CD14-positive monocyte (primary cell): ENCODE measurements at places on chromosomes 2 and 18.

GRCh38 chr2:3766824-3767223 lies 63.4 kb downstream of the DCDC2C start:
- DNase-seq = no peak

DNA sequence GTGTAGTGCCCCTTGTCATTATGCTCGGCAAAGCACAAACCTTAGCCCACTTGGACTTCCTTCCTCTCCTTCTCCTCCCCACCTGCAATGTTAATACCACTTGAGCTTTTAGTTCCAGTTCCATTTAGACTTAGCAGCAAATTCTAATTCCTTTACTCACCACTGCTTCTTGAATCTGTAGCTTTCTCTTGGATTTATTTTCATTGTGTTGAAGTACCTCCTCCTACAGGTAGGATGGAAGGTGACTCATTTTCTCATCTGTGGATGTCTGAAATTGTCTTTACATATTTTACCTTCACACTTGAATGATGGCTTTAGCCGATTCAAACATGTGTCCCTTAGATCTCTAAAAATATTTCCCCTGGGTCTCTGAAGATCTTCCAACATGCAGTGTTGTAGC lies 32.8 kb upstream of the BIN1 start:
- DNase-seq = no peak

DNA sequence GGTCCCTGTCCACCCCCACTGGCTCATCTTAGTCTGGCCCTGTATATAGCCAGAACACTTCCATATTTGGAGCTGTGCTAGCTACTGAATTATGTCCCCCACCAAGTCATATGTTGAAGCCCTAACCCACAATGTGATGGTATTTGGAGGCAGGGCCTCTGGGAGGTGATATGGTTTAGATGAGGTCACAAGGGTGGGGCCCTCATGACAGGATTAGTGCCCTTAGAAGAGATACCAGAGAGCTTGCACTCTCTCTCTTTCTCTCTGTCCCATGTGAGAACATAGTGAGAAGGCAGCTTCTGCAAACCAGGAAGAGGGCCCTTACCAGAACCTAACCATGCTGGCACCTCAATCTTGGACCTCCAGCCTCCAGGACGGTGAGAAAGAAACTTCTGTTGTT lies 31.2 kb downstream of the ALPK2 start:
- DNase-seq = no peak

GRCh38 chr2:237652854-237653253 lies 25.5 kb downstream of the LRRFIP1 start:
- DNase-seq = no peak

GRCh38 chr2:35986871-35987270 lies 368.7 kb upstream of the CRIM1 start:
- no peak for DNase-seq

- no peak for DNase-seq
Measured at GRCh38 chr2:30777661-30778505, 29.4 kb downstream of the CAPN13 start.

- no peak for DNase-seq
Measured at GRCh38 chr2:157155992-157156391, 101.5 kb upstream of the GALNT5 start.

- DNase-seq = no peak
Measured at GRCh38 chr2:33488178-33488690, 11.8 kb downstream of the RASGRP3 start.

DNA sequence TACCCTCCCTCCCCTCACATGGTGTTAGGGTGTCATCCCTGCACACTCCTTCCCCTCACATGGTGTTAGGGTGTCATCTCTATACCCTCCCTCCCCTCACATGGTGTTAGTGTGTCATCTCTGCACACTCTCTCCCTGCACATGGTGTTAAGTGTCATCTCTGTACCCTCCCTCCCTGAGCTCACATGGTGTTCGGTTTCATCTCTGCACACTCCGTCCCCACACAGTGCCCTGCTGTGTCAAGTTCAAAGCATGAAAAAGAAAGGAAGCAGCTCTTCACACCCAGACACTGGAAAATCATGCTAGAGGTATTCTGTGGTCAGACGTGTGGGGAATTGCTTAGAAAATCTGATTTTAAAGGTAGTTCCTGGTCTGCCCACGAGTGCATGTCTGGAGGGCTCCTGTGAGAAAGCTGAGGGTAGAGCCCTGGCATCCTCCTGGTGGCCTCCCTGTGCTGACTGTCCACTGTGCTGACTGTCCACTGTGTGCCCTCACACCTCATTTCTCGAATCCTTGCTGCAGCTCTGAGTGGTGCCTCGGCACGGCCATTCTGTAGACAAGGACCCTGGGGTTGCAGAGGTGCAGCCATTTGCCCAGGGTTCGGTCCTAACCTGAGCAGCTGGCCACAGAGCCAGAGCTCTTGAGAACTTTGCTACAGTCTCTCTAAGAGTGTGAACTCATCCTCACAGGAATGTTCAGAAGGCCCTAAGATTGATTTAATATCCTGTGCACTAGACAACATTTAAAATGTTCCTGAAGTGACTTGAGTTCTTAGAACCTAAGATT lies 69.1 kb upstream of the NFATC1 start:
- DNase-seq = no peak

- no peak for DNase-seq
Measured at GRCh38 chr2:20291846-20292408, 58.7 kb downstream of the PUM2 start.

GRCh38 chr2:217418090-217418489 lies 558.2 kb upstream of the TNP1 start:
- no peak for DNase-seq

DNA sequence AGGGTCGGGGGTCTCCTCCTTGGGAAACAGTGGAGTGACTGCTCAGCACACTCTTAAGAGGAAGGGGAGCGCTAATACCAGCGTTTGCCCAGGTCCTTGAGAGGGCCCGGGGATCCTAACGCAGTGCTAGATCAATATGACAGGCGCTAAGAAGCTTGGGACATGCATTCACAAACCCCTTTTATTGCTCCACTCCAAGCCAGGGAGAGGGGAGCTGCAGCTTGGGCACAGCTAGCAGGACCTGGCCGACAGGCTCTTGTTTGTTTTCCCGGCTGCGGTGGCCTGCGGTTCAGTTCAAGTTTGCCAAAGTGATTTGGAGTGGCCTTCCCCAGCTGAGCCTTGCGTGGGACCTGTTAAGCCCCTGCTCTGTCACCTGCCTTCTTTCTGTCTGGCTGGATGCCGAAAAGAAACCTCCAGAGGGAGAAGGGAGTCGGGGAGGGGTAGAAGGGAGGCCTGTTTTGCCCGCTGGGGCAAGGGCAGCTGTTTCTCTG lies 152.1 kb downstream of the GLI2 start:
- DNase-seq = no peak

- no peak for DNase-seq
Measured at GRCh38 chr18:12628706-12629702, 28.9 kb downstream of the SPIRE1 start.

DNA sequence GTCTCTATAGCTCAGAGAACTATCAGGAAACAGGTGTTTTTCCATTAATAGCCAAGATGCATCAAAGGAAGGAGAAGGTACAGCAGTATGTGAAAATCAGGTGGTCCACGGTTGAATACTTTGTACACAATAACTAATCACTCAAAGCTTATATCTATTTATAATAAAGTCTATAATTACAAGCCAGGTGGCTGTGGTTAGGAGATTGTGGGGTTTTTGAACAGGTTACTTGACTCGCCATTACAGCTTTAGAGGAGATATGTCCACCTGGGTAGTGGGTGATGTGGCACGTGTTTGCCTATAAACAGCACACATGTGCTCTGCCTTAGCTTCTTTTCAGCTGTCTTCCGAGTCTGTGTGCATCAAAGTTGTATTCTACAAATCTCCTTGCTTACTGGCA lies 892.2 kb upstream of the ZEB2 start:
- no peak for DNase-seq

- no peak for DNase-seq
Measured at GRCh38 chr2:770776-771175, 93.6 kb upstream of the TMEM18 start.
